Stimulated activated CD8-positive, alpha-beta memory T cell treated with anti-CD3 and anti-CD28 coated beads, Interleukin-12 subunit alpha, Interleukin-12 subunit beta, amount 100 ng/mL, for 4 hours (primary cell): ENCODE measurements at places on chromosomes 7 and 10.

- DNase-seq, result no peak
Observed at GRCh38 chr7:132443761-132444520, 132.3 kb downstream of the PLXNA4 start.

DNA sequence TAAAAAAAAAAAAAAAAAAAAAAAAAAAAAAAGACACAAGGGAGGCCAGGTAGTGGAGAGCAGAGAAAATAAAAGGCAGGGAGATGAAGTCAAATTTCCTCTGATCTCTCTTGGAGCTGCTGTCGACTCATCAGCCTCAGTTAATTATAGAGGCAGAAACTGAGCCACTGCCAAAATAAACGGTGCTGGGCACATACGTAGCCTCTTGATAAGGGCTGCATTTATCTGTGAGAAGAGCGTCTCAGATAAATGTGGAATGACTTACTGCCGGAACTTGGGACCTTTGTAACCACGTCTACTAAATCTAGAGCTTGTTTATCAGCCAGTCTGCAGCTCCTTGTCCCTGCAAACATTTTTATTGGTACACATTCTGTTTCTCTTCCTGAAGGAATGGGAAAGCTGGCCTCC is 162.3 kb downstream of the BAMBI start:
- DNase-seq, result no peak

GRCh38 chr10:95467162-95467599 is 94.0 kb downstream of the SORBS1 start:
- DNase-seq, result no peak

DNA sequence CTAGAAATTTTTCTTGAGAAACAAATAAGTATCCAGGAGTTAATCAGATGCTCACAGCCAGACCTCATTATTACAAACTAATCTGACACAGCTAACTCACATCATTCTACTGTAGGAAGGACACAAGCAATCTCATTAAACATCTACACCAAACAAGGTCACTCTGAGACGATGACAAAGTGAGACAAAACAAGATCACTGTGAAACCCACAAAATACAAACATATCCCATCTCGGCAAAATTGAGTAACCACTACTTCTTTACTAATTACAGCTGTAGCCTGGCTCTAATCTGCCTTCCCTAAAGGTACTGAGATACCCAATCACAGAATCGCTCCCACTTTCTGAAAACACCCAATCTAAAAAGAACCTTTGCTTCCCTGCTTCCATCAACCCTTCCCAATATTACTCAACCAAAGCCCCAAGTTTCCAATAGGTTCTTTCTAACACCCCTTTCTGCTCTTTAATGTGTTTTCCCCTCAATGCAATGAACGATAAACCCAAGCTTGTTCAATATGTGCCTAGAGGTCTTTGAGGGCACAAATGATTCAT is 26.9 kb downstream of the CCDC6 start:
- no peak for DNase-seq

DNA sequence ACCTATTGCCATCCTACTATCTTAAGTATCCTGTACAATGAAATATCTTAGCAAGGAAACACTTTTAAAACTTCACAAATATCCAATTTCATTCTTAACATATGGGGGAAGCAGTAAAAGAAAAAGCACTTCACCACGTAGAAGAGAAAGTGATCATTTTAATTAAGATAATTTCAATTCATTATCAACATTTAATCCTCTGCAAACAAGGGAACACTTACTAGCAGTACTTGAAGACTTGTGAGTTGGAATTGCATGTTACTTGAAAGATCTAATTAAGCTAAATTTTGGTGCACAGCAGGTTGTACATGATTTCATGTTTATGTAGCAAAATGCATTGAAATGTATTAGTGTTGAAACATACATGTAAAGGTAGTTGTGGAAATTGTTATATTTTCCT is 20.8 kb upstream of the CCAR1 start:
- DNase-seq, result no peak

DNA sequence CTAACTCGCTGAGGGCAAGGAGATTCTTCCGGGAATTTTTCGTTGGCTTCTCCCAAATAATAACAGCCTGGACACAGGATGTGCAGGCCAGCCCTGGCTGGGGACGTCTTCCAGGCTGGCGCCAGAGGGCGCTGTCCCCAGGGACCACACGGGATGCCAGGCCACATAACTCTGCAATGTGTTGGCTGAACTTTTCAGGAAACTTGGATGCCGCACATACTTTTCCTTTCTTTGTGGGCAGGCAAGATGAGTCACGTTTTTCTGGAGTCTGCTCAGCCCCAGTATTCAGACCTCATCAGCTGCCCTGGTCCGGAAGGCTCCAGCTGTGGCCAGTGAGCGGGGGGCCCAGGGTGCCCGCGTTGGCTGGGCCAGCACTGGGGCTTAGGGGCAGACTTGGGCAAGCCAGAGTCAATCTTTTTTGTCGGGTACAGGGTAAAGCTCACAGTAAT is 122.7 kb downstream of the PRKAG2 start:
- no peak for DNase-seq

GRCh38 chr7:157044147-157044687 is 33.8 kb upstream of the MNX1 start:
- DNase-seq, result no peak

DNA sequence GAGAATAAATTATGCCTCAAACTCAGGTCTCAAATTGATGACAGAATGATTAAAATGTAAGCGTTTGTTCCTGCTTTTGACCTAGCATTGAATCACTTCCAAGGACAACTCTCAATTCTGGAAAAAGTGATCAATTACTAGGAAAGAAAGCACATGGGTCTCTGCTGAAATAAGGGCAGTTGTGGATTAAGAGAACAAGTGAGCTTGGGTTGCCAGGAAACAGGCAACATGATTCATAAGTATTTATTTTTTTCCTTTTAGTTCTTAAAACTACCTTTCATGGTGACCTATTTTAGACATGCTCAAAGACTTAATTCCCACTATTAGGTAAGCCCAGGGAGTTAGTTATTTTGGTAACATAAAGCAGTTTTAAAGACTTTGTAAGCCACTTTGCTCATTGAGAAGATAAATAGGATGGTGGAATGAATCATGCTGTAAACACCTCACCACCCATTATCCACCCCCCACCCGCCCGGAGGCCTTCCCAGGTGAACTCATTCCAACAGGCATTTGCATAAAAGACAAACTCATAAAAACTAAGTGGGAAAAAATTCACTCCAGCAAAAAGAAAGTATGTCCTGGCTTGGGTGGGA is 728.3 kb downstream of the SORCS1 start:
- DNase-seq, result no peak

- no peak for DNase-seq
Observed at GRCh38 chr7:36764929-36765328, 40.6 kb upstream of the AOAH start.
